Kidney epithelial cell (primary cell): ENCODE measurements at places on chromosomes 1 and 21.
A peak's percentile ranks its signal among the peaks of the same experiment; 100 is the strongest.

GRCh38 chr1:206668351-206668750 is 16.4 kb upstream of the MAPKAPK2 start:
- no peak for DNase-seq

DNA sequence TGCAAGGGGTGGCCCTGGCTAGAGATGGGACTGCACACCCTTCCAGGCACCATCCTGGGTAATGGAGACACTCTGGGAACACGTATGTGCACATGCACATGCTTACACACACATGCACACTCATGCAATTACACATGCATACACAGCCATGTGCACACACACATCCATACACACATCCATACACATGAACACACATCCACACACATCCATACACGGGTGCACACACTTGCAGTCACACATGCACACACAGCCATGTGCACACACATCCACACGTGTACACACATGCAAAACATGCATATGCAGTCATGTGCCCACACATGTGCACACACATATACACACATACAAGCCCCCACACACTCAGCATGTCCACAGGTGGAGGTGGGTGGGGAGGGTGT is 22.3 kb upstream of the POFUT2 start:
- DNase-seq: no peak

- DNase-seq: no peak
These were observed 43.2 kb downstream of the ELK4 start for GRCh38 chr1:205588636-205589035.

DNA sequence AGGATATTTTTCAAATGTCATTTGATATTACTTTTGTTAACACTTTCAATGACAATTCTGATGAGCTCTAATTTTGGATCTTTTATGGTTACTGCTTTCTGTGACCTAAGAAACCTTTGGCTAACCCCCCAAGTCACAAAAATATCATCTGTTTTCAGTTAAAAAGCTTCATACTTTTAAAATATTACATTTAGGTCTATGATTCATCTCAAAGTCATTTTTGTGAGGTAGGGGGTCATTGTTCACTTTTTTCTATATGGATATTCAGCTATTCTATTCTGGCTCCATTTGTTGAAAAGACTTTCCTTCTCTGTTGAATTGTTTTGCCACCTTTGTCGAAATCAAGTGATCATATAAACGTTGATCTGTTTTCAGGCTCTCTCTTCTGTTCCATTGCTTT is 44.8 kb downstream of the UCHL5 start:
- DNase-seq: no peak

GRCh38 chr1:16189003-16189402 is 23.4 kb downstream of the ARHGEF19 start:
- no peak for DNase-seq

GRCh38 chr1:219621047-219621786 is 8.3 kb upstream of the ZC3H11B start:
- no peak for DNase-seq

DNA sequence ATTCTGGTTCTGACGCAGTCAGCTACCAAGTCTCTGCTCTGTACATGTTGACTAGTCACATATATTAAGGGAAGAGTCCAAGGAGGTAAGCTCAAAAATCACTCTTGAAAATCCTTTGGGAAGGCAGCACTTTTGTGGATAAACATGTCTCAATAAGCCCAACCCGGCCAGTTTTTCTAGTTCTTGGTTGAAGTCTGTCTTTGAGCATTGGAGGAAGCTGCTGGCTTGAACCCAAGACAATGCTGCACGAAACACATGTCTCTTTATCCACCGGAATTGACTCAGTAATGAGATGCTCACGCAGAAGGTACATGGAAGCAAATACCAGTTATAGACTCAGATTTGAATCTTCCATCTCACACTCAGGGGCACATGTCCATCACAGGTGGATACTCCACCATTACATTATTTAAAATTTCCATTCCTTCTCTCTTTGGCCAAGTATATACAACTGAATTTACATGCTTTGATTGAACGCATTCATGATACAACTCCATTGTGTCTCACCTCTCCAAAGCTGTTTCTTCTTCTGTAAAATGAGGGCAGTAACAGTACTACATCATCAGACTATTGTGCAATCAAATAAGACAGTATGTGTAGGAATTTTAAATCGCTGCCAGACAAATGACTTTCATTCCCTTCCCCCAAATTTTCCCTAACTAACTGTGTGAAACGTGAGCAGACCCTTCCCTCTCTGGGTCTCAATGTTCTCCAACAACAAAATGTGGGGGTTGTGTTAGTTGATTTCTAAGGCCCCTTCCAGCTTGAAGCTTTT is 9.6 kb upstream of the GUCA2A start:
- DNase-seq: no peak

DNA sequence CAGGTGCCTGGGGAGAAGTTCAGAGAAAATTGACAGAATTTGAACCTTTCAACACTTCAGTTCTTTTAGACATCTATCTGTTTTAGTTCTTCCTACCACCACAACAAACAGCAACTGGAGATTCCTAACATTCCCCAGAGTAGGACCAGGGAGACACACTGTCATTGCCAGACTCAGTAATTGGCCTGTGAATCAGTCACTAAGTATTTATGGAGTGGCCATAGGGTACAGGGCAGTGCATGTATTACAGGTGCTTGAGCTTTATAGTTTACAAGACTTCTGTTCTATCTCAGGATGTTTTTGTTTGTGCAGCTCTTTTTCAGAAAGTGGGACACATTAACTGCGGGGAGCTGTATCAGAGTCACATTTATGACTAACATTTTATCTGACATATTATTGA is 1.7 kb downstream of the CDC14A start:
- DNase-seq: peak; percentile 48
